ENCODE measurements at places on chromosomes 5 and 9.

DNA sequence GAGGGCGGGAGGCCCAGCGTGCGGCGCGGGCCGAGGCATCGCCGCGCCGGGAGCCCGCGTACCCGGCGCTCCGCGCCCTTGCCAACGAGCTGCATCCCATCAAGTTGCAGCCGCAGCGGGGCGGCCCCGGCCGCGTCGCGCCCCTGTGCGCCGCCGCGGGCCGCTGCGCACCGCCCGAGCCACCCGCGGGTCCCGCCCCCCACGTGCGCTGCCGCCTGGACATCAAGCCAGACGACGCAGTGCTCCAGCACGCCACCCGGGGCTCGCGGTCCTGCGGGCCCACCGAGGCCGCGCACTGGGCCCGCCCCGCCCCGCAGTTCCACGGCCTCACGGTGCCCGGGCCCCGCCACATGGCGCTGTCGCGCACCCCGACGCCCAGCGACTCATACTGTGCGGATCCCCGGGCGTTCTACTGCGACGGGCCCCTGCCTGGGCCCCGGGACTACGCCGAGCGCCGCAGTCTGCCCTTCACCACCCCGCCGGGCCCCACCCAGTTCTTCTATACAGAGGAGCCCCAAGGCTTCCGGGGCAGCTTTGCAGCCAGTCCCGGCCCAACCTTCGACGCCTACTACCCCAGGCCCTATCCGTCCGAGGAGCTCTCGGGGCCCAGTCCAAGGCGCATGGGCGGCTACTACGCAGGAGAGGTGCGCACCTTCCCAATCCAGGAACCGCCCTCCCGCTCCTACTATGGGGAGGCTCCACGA, 2.6 kb downstream of the AJM1 start:
- DNase-seq = no peak

DNA sequence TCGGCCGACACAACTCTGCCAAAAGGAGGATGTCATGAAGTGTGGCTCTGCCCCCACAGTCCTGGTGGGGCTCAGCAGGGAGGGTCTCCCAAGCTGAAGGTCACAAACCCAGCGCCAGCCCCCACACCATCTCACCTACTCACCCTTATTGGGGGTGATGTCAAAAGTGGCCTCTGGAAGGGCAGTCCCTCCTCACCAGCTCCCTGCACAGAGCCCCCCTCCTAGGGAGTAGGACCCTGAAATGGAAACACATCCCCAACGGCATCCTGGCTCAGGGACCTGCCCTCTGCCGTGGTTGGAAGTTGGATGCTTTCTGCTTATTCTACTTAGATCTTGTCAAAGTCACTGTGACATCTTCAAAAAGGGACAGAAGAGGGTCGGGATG, 89.5 kb downstream of the NSUN2 start:
- DNase-seq = peak; percentile 28

DNA sequence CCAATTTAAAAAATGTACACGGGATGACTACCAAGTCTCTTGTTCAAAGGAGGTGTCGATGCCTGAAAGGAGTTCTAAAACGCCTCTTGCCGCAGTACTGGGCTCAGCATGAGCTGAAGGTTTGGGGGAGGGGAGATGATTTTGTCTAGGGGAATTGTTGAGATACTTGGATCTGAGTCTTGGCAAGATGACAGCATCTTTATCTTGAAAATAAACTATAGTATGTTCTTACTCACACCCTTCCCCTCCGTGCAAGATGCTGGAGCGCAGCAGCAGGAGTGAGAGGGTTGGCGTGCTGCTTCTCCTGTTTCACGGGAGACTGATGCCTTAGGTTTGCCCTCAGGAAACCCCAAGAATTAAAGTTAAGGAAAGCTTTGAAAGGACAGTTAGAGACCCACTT, 47.3 kb downstream of the FAM78A start:
- DNase-seq = no peak

GRCh38 chr5:77143998-77144836, 57.1 kb upstream of the ZBED3 start:
- peak; percentile 69 for DNase-seq

DNA sequence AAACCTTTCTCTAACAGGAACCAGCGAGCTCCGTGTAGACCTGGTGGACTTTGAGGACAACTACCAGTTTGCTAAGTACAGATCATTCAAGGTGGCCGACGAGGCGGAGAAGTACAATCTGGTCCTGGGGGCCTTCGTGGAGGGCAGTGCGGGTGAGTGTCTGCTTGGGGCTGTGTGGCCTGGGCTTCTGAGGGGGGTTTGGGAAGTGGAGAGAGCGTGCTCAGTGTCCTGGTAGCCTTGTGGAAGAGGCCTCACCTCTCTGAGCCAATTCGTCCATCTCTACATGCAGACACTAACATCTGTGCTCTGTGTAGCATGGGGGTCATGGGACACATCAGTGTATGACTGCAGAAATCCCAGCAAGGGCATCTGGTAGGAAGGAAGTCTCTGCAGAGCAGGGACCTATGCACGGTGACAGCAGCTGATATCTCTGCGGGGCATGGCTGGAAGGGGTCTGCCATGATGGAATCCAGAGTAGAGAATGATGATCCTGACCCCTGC, 5.9 kb downstream of the FCN2 start:
- peak; percentile 25 for DNase-seq

GRCh38 chr5:4977416-4978110, 162.6 kb upstream of the ADAMTS16 start:
- DNase-seq = no peak

GRCh38 chr5:119267958-119268386, 87.8 kb upstream of the TNFAIP8 start:
- DNase-seq = peak; percentile 90

DNA sequence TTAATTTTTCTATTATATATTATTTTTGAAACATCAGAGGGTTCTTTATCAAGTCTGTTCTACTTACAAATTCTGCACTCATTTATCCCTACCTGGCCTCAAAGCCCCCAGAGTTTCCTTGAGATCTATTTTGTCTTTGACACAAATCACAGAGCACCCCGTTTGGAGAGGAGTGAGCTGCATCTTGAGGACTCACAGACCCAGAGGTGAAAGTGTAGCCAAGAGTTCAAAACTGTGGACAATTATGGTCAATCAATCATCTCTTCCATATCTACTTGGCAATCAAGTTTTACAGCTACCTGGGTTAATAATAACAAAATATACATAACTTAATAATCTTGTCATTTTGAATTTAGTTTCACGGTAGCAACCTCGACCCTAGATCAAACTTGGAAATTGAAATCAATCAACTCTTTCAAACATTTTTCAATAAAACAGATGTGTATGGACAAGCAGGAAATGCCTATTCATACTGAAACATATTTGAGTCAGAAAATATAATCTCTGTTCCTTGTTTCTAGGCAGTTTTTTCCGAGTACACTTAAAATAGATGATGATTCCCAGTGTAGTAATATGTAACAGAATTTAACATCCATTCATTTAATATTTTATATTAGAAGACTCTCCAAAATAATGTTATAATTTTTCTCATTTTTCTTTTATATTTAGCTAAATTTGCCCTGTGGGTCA, 13.7 kb upstream of the SYK start:
- DNase-seq = no peak

DNA sequence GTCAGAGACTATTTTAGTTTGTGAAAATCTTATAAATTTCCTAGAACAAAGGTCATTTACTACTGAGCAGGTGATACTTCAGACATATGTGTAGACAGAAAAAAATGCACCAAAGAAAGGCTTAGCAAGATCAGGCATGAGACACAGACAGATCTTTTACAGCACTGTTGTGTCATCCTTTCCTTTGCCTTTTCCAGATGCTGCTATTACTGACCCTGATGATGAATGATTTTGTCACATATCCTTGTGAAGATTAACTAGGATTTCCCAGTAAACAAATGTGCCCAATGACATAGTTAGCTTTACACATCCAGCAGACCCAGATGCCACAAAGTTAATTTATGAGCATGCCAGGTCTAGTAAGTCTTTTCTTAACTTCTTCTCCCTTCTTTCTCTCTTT, 68.2 kb downstream of the DMRTA1 start:
- no peak for DNase-seq

- no peak for DNase-seq
Observed at GRCh38 chr5:112411903-112412302, 7.2 kb downstream of the EPB41L4A start.

DNA sequence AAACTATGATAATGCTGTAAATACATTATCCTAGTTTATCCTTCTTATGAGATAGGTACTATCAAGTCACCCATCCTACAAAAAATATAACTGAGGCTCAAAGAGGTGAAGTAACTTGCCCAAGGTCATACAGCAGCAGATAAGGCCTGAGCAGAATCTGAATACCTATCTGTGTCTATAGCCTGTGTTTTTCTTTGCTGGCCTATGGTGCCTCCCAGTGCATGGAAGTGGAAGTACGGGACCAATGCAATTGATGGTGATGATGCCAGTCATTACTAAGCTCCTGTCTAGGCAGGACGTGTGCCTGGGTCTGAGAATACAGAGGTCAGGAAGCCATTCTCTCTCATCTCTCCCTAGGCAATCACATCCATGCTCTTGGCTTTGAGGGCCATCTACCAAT, 67.8 kb downstream of the FAT2 start:
- DNase-seq = peak; percentile 58

DNA sequence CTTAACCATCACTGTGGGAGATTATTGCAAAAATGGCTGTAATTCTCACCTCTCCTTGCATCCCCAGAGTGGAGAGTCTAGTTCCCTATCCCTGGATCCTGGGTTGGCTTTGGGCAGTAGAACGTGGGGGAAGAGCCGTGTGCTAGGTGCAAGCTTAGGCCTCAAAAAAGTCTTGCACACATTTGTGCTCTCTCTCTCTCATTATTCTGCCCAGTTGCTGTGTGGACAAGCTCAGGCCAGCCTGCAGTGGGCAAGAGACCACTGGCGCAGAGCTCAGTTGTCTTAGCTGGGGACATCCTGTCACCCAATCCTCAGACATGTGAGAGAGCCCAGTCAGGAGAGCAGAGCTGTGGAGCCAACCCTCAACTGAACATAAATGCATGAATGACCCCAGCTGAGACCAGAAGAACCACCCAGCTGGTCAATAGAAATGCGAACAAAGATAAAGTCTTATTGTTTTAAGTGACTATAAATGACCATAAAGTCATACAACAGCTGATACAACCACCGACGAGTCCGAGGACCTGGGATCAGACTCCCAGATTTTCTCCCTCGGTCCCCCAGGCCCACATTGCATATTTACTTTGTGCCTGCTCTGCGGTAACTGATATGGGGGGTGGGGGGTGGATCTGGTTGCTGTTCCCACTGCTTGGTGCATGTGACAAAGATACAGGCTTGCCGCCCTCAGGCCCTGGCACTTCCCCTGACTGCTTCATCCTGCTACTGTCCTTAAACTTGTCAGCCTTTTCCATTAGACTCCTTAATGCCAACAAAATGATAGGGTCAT, 166.4 kb upstream of the MVB12B start:
- DNase-seq = no peak

DNA sequence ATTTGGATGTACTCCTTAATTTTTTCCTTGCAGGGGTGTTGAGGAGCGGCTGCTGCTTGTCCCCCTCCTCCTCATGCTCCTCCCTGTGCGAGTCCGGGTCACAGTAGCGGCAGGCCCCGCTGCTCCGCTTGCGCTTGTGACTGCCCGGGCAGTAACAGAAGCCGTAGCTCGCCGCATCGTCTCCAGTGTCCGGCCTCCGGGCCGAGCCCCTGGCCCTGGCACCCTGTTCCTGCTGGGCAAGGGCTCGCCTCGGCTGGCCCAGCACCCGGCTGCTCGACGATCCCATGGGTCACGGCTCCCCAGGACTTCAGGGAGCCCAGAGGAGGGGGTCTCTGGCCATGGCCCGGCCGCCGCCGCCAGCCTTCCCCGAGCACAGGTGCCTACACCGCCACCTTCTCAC, at the start of gene GMCL2:
TSS of gene GMCL2 (minus strand) at position 358 of the 400 bp plus-strand sequence. CDS start at position 286, 72 bp downstream.
- DNase-seq = no peak

DNA sequence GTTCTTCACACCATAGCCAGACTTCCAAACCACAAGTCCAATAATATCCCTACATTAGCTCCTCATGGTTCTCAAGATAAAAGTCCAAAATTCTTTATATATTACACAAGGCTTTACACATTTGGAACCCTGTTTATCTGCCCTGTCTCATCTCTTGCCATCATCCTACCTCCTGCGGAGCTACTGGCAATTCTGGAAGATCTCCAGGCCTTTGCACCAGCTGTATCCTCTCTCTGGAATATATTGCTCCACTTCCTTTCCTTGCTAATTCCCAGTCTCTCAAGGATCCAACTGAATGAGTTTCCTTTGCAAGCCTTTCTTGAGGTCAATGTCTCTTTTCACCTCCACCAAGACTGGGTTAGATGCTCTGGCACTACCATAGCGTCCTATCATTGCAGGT, 41.3 kb upstream of the MIER3 start:
- no peak for DNase-seq

- DNase-seq = no peak
Observed at GRCh38 chr5:163653526-163653925, 148.1 kb downstream of the MAT2B start.

DNA sequence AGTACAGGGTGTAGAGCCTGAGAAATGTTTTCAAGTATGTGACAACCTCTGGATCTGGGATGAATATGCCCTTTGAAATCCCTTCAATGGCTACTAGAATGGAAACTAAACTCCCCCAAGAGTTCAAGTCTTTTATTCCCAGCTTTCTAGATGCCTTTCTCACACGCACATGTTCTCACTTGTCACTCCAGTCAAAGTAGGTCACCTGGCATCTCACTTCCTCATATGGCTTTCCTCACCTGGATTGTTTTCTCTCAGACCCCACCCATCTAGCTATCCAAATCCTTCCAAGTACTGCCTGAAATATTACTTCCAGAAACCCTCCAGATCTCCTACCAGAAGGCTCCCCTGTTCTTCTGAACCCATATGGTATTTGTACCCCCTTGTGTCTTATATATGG, 615.4 kb upstream of the KLF4 start:
- DNase-seq = no peak

DNA sequence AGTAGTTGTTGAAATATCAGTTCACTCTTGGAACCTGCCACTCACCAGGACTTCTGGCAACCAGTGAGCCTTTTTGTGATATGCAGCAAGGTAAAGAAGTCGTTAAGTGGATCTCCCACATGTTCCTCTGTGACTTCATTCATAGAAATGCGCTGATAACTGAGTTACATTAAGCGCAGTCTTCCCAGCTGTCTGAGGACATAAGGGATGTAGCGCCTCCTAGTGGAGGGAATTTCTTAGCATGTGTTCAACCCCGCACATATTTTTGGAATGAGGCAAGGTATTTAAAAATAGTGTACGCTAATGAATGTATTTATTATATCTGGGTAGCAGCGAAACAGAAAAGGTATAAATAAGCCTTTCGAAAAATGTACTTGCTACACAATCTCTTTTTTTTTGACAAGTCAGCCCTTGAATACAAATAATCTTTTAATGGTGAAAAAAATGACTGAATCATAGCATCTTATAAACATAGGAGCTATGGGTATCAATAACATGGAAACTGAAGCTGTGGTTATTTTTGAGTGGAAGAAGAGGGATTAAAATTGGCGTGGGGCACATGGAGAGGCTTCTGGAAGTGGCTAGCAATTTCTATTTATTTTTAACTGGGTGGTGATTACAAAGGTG, 38.0 kb downstream of the PALM2AKAP2 start:
- peak; percentile 46 for DNase-seq

- DNase-seq = no peak
Observed at GRCh38 chr5:11277323-11277722, 516.3 kb upstream of the DAP start.

- no peak for DNase-seq
Observed at GRCh38 chr5:144487761-144488160, 317.1 kb downstream of the KCTD16 start.

Measured in activated CD8-positive, alpha-beta memory T cell treated with anti-CD3 and anti-CD28 coated beads, Interleukin-2, amount 10 ng/mL, durations not matched to agents 7 days and 5 days (primary cell).